ENCODE measurements at places on chromosomes 2 and 18.

DNA sequence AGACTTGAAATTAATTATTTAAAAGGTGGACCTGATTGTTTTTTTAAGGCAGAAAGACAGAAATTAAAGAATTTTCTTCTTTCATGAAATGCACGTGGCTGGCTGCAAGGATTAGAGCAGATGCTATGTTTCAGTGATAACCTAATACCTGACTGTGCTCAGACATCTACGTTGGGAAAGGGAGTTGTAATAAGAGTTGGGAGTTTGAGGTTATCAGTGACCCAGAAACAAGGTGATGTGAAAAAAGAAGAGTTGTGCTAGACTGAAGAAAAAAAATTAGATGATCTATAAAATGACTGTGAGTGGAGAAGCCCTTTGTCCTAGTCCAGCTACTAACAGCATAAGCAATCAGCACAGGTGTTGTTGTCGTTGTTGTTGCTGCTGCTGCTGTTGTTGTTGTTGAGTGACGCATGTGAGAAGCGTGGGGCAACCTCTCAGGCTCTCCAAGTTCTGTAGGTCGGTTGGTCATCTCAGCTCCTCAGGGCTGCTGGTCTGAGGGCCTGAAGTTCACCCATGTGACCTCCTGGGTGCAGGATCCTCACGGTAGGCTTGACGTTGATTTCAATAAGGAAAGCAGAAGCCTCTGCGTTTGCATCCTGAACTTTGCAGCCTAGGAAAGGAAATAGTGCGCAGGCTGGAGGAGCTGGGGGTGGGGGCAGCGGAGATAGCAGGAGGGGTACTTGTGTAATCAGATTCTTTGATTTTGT, 7.6 kb downstream of the POU3F3 start:
- DNase-seq: no peak

- DNase-seq: no peak
Observed at GRCh38 chr2:72211777-72212485, 64.3 kb upstream of the CYP26B1 start.

GRCh38 chr18:37042381-37042780, 213.5 kb downstream of the KIAA1328 start:
- no peak for DNase-seq

- DNase-seq: no peak
Observed at GRCh38 chr2:70531419-70532086, 22.1 kb downstream of the TGFA start.

DNA sequence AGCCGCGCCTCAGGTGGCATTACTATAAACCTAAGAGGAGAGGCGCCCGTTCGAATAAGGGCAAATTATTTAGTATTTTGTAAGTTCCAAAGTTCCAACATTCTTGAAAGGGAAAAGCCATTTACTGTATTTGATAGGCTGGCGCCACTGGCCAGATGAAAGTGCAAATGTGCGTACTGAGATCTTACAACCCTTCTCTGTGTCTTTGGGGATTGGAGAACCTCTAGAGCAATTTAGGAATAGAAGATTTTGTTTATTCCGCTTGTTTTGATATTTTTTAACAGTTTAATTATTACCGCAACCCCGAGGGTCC, 467 bp upstream of the WDR35 start:
- no peak for DNase-seq

- no peak for DNase-seq
Observed at GRCh38 chr2:19209575-19210341, 148.7 kb downstream of the OSR1 start.

GRCh38 chr2:37523814-37524362, 147.6 kb downstream of the CDC42EP3 start:
- DNase-seq: no peak

- DNase-seq: no peak
Observed at GRCh38 chr18:7234091-7234490, 3.2 kb downstream of the LRRC30 start.

- no peak for DNase-seq
Observed at GRCh38 chr2:65161551-65162100, 31.7 kb upstream of the RAB1A start.
